Retinal pigment epithelial cell (primary cell): ENCODE measurements at places on chromosomes 11 and 22.

DNA sequence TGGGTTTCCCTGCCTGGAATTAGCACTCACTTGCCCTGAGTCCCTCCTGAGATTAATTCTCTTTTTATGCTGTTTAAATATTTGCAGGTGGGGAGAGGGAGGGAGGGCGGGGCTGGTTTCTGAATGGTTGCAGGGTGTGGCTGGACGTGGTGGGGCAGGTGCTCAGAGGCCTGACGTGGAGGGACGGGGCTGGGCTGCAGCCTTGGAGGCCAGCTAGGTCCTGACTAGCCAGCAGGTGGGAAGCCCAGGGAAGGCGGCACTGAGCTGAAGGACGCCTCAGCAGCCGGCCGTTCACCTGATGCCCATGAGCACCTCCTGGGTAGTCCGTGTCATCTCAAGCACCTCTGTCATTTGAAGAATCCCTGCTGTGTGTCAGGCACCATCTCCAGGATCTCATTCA lies 21.3 kb downstream of the SGSM1 start:
- DNase-seq: no peak

- DNase-seq: no peak
Measured at GRCh38 chr11:9146477-9146876, 55.1 kb upstream of the SCUBE2 start.

GRCh38 chr22:38397189-38398085 lies 57.6 kb downstream of the KCNJ4 start:
- DNase-seq: no peak

DNA sequence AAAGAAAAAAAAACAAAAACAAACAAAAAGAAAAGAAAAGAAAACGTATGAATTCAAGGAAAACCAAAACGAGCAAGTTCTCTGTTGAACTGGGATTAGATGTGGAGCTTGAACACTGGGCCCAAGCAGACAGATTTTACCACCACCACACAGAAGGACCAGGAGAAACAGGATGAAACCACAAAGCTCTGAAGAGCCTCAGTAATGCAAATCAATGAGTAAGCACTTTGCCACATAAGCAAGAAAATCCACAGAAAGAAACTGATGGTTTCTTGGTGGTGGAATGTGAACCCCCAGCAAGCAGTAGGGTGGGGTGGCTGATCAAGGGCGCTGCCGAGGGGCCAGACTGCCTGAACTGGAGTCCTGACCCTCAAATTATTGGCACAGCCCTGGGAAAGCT lies 50.9 kb upstream of the NFRKB start:
- DNase-seq: no peak

- DNase-seq: no peak
Measured at GRCh38 chr11:20839231-20839630, 169.8 kb downstream of the NELL1 start.

DNA sequence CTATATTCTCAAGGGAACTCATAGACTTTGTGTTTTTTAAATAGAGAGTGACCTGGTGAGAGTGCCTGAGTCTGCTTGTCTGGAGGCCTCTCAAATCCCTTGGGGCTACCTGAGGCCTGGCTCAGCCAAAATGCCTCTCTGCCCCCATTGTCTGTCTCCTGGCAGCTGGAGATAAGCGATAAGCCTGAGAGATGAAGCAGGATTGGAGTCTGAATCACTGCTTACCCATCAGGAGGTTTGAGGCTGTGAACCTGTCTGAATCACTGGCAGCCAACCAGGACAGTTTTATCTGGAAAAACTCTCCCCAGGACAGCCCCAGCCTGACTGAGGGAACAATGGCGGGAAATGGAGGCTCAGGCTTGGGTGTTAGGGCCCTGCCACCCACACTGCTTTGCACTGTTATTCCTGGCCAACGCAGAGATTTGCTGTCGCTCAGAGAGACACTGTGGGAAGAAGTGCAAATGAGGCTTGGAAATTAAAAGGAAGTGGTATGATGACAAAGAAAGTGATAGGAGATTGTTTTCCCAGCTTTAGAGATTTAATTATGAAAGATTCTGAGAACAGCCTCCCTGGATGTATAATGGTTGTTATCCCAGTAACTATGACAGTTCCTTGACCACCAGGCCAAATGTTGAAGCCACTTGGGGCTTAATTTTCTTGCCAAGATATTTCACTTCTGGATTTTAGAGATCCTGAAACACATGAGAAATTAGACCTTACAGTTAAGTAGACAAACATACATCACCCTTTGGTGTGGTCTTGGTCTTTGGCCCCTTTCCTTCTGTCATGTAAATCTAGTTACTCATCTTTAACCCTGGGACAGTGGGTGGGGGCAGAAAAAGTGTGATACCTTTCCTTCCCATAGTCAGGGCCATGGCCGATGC lies 102.1 kb downstream of the RASSF10 start:
- no peak for DNase-seq

DNA sequence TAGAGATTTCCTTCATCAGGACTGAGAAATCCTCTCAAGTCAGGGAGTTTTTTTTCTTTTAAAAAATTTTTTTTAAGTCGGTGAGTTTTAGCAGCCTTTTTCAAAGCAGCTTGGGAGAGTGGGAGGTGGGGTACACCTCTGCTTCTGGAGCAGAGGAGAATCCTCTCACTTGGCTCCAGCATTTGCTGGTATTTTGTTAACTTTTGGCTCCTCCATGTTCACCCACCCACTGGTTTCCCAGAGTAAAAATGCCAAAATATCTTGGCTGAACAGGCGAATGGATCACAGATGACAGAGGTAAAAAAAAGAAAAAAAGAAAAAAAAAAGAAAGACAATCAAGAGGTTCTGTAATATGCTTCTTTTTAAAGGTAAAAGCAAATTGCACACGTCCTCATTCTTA lies 68.0 kb downstream of the GAB2 start:
- no peak for DNase-seq

- no peak for DNase-seq
Measured at GRCh38 chr11:75554258-75555022, 7.6 kb upstream of the SERPINH1 start.

DNA sequence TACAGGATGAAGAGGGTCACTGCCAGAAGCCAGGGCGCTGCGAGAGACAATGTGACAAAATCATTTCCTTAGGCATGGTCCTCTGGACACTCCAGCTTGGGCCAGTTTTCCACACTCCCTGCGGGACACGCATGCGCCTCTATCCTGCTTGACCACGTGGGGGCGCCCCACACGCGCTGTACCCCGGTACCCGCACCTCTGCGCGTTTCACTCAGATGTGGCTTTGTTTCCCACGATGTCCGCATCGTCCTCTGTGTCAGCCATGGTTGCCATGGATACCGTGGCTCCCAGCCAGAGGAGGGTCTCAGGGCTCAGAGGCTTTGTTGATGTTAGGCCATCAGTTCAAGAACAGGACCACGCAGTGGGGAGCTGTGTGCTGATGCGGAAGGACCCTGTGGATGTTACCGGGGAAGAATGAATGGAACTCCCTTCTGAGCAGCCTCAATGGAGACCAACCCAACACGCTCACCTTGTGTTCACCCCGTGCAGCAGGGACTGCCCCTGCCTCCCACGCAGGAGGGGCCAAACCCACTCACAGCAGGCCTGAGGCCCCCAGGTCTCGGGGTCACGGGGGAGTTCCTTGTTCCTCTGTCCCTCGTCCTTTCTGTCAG lies 101.1 kb upstream of the SLC22A12 start:
- no peak for DNase-seq

DNA sequence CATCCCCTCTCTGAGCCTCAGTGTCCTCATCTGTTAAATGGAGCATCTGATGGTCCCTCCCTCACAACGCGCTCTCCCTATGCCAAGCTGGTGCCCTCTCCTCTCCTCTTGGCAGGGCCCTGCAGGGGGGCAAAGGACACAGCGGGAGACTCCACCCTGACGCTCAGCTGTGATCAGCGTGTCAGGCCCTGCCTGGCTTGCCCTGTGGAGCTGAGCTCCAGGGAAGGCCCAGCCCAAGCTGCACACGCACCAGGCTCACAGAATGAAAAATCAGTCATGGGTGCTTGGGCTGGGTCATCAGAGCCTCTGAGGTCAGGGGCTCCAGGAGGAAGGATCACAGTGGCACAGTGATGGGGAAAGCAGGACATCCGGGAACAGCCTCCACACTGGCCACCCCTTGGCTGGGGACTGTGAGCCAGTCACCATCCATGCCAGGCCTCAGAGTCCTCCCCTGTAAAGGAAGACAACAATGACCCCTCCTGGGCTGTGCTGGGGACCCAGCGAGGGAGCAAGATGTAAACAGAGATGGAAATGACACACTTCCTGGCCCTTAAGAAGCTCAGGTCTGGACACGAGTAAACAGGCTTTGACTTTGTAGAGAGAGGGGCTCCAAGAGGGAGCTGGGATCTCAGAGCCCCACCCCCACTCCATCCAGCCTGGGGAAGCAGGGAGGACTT lies 36.6 kb downstream of the RPL3 start:
- no peak for DNase-seq

DNA sequence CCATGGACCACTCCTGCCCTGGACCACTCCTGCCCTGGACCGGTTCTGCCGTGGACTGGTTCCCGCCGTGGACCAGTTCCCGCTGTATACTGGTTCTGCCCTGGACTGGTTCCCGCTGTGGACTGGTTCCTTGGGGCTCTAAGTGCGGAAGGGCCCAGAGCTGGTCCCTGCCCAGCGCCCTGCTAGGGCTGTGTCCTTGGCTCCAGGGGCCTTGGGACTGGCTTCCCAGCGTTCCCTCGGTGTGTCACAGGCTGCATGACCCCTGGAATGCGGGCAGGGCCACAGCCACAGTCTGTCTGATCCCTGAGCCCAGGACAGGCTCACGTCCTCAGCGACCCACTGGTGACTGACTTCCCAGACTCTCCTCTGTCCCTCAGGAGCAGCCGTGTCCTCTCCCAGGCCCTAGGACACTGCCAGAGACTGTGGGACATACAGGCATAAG lies 412.2 kb downstream of the TBC1D22A start:
- no peak for DNase-seq

GRCh38 chr11:10623797-10624761 lies 55.6 kb upstream of the LYVE1 start:
- DNase-seq: no peak

DNA sequence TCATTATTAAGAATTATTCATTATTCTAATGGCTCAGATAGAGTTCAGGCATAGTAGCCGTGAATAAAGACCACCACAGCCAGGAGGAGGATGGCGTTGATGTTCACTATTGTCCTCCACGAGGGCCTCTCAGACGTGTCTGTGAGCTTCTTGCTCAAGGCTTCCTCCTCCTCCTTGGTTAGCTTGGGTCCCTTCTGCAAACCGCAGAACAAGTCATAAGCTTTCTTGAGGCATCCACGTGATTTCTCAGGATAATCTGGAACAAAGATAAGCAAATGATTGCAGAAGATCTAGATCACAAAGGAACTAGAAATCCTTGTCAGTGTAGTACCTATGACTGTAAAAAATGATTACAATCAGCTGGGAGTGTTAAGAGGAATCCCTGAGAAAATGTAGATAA lies 13.6 kb upstream of the RFPL2 start:
- DNase-seq: no peak

DNA sequence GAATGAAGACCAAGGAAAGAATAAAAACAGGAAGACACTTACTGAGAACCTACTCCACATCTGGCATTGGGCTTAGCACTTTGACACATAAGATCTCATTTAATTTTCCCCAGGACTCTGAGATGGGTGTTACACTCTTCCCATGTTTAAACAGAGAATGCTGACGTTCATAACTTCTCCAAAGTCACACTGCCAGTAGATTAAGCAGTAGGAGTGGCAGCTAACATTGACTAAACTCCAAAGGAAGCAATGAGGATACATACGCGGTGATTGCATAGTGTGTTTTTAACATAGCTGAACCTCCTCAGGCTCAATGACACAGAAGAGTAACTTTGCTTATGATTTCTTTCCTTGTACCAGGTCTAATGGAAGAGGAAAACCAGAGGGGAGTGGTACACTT lies 14.5 kb upstream of the OR10V1 start:
- DNase-seq: no peak

- DNase-seq: no peak
Measured at GRCh38 chr11:60592601-60593000, 77.4 kb downstream of the MS4A13 start.

DNA sequence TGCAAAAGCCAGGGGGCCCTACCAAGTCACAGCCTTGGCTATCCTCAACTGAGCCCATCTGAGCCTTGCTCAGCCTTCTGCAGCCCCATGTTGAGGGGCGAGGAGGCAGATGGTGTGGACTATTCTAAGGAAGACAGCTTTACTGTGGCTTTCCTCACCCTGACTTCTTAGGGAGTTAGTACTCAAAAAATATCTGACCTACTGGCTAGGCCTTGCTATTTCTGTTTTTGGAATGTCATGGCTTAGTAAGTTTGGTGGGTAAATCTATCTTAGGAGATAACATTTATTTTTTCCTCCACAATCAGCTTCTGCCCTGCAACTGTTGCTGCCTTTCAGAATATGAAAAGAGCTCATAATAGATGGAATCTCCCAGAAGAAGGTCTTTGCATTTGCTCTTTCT lies 80.9 kb downstream of the LDLRAD3 start:
- DNase-seq: no peak

GRCh38 chr11:22392561-22392960 lies 54.4 kb downstream of the SLC17A6 start:
- no peak for DNase-seq

DNA sequence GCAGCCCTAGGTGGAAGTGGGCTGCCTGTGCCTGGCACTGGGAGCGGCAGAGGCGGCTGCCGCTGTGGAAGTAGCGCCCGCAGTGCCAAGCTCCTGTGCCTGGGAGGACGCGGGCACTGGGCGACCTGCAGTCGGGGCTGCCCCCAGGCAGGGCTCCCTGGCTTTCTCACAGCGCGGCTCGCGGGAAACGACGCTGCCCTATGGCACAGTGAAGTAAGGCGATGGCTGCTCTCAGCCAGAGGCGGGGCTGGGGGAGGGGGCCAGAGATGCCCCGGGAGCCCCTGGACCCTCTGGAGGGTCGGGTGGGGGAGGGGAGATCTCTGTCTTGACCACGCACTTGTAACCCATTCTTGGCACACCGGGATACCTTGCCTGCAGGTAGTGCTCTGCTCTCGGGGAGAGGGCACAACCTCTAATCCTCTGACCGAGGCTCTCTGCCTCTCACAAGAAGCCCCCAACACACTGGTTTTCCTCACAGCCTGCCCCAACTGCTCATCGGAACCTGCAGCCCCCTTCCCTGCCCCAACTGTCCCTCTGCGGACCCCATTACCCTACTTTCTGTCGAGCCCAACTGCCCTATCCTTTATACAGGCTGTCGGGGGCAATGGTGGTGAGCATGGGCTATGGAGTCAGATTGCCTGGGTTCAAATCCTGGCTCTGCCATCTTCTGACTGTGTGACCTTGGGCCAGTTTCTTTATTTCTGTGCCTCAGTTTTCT lies 32.2 kb upstream of the TRIM29 start:
- DNase-seq: no peak

DNA sequence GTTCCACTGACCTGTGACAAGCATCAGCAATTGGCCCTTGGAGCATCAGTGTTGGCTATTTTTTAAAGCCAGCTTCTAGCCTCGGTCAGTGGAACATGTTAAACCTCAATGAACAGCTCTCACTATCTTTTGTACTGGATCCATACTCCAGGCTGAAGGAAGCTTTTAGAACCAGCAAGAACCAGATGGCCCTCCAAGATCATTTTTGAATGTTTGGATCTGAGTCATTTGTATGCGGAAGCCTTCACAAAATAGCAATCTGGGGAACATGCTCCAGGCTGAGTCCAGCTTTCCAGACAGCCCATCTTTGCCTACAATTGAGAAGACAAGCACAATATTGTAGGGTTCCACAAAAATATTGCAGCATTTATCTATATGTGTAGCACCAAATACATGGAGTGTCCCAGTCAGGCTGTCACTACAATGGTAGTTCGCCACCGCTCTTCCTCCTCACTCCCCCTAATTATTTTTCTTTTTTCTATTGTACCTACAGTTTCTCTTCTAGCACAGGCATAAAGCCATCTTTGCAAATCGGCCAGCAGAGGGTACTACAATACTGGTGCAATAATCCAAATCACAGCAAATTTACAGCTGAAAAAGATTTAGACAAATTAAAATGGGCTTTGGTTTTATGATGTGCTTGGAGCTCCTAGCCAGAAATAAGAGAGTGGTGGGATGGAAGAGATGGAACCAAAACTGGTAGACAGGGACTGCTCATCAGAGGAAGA lies 177.4 kb upstream of the BLID start:
- no peak for DNase-seq
